Left forelimb (tissue), 1 donor: ENCODE measurements at places on chromosomes 12 and 14.

DNA sequence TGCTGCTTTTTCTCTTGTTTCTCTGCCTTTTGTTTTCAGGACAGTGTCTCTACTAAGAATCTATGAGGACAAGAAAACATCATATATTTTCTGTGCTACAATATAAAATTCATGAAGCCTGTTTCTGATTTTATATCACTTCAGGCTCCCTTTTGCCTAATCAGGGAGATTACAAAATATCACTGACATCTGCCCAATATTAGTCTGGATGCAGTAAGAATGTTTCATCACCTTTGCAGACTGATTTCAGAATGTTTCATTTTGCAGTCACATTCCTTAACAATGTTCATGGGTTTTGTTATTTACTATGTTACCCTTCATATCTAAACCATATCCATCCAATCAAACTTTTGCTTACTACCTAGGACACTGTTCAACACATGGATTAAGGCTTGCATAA is 491 bp upstream of the CLEC6A start:
- no peak for DNase-seq

- DNase-seq = no peak
Measured at GRCh38 chr14:50757702-50758101, 73.3 kb downstream of the NIN start.

- no peak for DNase-seq
Measured at GRCh38 chr14:64706119-64706592, 1.9 kb downstream of the PLEKHG3 start.

DNA sequence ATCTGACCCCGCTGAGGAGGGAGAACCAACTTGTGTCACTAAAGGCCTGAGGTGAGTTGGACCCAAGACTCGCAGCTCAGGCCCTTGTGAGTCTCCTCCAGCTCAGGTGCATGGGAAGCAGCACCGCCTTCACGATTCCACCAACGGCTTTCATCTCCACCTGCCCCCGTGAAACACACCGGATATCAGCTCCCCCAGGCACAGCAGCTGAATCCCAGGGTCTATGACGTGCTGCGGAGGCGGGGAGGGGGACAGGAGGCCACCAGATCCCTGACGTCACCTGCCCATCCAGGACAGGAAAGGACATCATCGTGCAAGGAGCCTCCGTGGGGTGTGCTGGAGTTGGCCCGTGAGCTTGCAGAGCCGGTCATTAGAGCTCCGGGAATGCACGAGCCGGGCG is 18.5 kb upstream of the SFSWAP start:
- no peak for DNase-seq

GRCh38 chr12:111204788-111205241 is 164.1 kb downstream of the PHETA1 start:
- no peak for DNase-seq

GRCh38 chr12:106112145-106112821 is 26.5 kb downstream of the NUAK1 start:
- no peak for DNase-seq

DNA sequence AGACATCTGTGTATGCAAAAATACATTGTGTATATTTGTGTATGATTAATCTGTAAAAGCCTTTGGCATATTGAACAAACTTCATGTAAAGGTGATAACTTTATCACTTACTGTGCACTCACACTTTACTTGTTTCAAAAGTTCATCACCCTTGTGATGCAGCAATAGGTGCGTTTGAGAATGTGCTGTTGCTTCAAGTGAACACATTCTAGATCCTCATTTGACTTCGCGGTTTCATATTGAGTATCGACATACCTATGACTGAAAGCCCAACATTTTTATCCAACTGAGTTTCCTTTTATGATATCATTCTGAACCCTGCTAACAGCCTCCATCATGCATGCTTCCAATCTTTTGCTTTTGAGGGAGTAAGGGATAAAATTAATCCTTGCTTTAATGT is 1086.9 kb downstream of the TMEM121 start:
- DNase-seq = no peak

DNA sequence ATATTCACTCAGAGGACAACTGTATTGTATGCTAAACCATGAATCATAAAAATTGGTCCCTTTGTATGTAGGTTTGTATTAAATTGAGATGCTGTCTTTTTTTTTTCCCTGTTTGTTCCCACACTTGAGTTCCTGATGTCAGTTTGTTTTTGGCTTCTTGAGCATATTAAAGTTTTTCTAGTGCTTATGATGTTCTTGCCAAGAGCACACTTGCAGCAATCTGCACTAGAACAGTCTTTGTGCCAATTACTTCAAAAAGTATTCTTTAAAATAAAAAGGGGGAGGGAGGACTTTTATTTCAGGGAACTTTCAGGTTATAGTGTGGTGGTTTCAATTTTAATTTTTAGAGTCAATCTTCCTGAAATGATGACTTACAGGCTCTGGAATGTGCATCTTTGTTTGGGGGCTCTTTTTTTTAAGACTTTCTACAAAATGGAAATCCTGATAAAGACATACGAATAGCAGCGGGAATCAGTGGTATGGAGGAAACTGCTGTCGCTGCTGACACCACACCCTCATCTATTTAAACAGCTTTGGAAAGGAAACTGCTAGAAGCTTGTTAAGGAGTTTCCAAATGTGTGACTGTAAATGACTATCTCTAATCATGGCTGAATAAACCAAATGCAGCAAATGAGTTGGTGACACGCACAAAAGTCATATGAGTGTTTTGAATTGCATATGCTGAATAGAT is 188.6 kb downstream of the EGLN3 start:
- no peak for DNase-seq

DNA sequence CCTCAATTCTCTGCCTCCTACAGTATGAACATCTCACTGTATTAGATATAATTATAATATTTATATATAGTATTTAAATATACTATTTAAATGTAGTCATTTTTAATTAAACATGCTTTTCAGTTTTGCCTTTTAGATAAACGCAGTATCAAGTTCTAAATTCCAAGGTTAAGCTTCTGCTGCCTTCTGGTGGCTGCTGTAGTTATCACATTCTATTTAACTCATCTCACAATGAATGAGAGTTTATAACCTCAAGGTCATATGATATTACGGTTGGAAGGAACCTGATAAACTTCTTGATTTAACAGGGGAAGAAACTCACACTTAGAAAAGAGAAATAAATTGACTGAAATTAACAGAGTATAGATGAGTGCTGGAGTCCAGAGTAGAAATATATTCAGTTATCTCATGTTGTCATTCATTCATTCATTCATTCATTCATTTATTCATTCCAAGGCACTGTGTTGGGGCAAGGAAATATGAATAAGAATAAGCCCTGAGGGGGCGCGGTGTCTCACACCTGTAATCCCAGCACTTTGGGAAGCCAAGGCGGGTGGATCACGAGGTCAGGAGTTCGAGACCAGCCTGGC is 31.9 kb downstream of the GUCY2C start:
- DNase-seq = no peak

GRCh38 chr14:53412819-53413675 is 259.9 kb upstream of the DDHD1 start:
- DNase-seq = no peak

- no peak for DNase-seq
Measured at GRCh38 chr12:85076688-85077430, 40.7 kb downstream of the LRRIQ1 start.

DNA sequence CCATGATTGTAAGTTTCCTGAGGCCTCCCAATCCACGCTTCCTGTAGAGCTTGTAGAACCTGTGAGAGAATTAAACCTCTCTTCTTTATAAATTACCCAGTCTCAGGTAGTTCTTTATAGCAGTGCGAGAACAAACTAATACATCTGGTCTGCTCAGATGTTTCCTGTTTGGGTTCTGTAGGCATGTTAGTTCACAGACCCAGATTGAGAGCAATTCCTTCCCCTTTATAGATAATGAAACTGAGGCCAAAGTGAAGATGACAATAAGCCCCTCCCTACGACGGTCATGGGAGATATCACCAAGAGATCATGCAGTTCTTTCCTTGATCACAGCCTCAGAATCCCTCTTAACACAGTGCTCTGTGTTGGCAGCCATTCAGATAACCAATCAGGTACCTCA is 76.5 kb upstream of the CLMN start:
- no peak for DNase-seq

- DNase-seq = no peak
Measured at GRCh38 chr12:93149229-93149628, 220.1 kb upstream of the EEA1 start.

DNA sequence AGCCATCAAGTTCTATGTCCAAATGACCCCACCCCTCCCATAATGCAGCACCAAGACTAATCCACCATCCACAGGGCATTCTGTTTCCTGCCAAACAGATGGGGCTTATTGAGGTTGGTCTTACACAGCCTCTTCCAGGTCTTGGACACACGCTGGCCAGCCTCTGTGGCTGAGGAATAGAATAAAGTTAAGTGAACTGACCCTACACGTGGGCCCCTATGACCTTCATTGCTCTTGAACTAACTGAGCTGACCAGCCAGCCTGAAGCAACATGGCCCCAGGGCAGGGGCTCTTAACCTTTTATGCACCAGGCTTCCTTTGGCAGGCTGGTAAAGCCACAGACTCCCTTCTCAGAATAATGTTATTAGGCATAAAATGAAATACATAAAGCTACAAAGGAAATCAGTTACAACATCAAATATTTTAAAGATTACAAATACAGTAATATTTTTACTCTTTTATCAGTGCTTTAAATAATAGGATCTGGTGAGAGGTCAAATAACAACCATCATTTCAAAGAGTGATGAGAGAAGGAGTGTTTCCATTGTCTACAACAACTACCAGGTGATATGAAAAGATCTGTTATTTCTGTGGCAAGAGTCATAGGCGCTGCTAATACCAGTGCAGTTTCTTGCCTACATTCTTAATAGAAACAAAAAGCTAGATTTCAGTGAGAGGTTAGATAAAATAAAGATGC is 192.9 kb upstream of the NUDT4 start:
- DNase-seq = no peak

- no peak for DNase-seq
Measured at GRCh38 chr12:109680264-109681005, 33.2 kb upstream of the FAM222A start.

- no peak for DNase-seq
Measured at GRCh38 chr14:54317391-54317790, 79.4 kb upstream of the CDKN3 start.

DNA sequence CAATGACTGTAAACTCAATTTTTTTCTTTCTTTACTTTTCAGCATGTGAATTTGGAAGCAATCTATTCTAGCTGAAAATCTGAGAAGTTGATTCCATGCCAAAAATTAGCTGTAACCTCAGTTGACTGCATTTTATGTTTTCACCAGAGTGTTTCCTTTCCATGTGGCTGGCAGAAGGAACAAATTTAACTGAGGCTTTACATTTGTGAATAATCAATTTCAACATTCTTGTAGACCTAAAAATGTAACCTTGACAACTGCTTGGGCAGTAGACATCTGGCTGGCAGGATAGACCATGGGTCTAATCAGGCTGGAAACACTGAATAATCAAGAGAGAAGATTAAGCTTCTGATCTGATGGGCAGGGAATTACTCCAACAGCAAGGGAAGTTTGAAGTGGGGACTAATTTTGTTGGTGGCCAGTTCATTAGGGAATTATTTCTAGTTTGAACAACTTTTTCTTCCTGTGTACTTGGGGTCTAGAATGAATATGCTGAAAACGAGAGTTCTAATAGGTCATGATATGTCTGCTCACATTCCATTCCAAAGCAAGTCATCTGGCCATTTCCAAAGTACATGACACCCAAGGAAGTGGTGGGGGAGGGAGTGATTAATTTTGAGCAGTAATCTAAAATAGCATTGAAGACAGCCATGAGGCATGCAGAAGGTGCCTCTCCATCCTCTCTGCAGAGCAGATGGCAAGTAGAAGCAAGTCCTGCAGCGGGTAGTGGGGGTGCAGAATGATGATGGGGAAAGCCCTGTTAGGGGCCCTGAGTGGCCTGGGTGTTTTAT is 68.2 kb downstream of the ATP23 start:
- DNase-seq = no peak

DNA sequence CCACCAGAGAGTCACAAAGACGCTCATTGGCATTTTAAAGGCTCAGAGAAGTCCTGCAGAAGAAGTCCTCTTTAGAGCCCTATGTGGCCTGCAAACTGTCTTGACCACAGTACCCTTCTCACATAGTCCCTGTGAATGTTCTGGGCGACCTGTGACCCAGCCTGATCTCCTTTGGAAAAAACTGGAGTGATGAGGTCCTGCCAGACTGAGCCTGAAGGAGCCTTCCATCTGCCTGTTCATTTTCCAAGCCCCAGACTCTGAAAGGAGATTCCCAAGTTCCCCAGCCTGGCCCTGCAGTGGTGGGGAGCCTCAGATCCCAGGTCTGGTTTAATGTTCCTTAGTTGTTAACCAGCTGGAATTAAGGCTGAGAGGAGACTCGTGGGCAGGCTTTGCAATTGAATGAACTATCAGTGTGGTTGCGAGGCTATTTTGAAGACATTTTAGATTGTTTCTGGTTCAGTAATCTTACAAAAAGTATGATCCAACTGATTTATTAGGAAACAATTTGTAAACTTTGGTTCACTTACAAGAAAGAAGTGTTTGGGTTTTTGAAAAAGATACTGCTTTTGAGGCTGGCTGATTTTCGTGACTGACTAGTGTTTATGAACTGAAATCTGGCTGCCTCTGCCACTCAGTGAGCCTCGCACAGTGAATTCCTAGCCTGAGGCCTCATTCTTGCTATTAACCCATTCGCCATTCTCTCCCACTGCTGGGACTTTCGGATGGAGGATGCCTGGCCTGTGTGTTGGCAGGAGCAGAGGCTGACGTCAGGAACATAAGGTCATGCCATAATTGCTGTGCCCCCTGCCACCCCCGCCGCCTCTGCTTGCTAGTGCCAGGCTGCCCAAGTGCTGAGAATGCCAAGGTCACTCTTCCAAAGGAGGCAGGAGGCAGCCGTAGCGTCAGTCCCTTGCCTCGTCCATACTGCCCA is 249.0 kb downstream of the CACNA1C start:
- DNase-seq = no peak

GRCh38 chr14:84001023-84001422 is 1528.9 kb upstream of the FLRT2 start:
- DNase-seq = no peak

GRCh38 chr12:82958966-82959365 is 272.3 kb downstream of the TMTC2 start:
- no peak for DNase-seq

- DNase-seq = no peak
Measured at GRCh38 chr14:89720076-89720687, 234.3 kb downstream of the EFCAB11 start.

GRCh38 chr12:132622437-132623071 is 4.0 kb downstream of the P2RX2 start:
- DNase-seq = no peak

DNA sequence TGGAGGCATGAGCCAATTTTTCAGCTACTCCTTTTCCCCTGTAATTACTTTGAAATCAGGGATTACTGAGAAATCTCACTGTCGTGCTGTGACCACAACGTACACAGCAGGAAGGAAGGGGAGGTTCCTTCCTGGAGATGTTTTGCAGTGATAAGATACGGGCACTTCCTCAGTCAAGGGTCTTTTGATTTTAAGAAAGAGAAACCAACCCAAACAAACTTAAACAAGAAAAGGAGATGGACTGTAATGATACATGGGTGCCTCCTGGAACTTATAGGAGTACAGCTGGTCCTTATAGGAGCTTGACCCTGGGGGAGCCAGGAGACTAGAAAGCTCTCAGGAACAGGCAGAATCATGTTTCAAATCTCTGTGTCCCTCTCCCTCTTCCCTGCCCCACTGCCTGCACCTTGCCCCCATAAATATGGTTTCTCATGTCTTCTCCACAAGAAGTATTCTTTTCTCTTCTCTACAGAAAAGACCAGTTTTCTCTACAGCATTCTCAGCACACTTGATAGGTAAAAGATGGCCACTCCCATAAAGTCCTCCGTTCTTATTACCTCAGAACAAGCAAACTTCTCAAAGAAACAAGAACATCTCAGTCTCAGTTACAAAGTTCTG is 281.1 kb upstream of the AMIGO2 start:
- DNase-seq = no peak
